ENCODE measurements at places on chromosomes 16 and 17.

GRCh38 chr17:10198509-10199249 lies at the start of gene GAS7:
TSS of gene GAS7 (minus strand) at chr17:10198606.
- DNase-seq = no peak

DNA sequence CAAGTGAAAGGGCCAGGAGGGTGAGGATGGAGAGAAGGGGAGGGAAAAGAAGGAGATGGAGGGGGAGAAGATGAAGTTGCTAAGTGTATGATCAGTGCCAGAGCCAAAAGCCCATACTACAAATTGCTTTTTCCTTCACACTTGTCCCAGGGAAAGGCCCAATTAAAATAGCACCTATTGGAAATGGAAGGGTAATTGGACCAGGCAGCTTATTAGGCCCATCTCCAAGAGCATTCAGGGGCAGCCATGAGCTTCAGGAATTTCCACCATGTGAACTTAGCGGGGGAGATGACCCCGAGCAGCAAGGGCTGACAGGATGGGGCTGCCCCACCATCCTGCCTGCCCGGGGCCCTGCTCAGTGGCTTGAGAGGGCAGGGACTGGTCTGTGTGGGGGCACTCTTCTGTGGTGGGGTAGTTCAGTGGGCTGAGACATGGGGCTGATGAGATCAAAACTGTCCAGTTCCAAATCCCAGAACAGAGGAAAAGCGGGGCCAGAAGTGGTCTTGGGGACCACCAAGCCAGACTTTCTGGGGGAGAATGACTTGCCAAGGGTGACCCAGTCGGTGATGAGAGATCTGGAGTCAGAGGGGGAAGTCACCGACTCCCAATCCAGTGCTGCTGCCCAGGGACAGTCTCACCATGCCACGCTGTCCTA lies 27.5 kb downstream of the GOSR2 start:
- no peak for DNase-seq

- no peak for DNase-seq
Measured at GRCh38 chr17:60909405-60909804, 231.8 kb downstream of the BCAS3 start.

- no peak for DNase-seq
Measured at GRCh38 chr17:65085397-65085796, 28.9 kb upstream of the GNA13 start.

- no peak for DNase-seq
Measured at GRCh38 chr16:152141-153128, at the start of gene HBZ. TSS of gene HBZ (plus strand) at chr16:152644. CDS start at chr16:152910, 266 bp downstream.

DNA sequence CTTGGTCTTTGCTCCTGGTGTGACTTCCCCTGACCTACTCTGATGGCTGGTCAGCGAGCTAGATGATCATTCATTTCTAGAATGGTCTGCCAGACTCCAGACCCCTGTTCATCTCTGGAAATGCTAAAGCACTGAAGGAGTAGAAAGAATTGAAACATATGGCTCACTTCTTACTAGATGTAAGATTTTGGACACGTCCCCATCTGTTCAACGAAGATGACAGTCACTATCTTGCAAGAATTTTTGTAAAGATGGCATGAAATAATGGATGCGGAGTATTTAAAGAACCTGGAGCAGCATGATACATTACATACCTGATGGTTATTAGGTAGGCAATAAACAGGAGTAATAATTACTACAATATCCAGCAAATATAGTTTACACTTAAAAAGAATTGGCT lies 252.7 kb upstream of the SDK2 start:
- no peak for DNase-seq

All from stimulated activated CD4-positive, alpha-beta T cell treated with anti-CD3 and anti-CD28 coated beads, Interleukin-1b, Interleukin-23, amount 100 ng/mL, for 4 hours (primary cell).